ENCODE measurements at places on chromosomes 16 and 17. TPM values are rescaled to one million over a fixed set of nuclear protein-coding genes. Genes with fewer than 3 reads are reported as not detected.

LAT gene
- 3.3 TPM for total RNA-seq

CRAMP1 gene
- total RNA-seq, result 22.9 TPM

SNAI3 gene
- 2.2 TPM for total RNA-seq

DYNLRB2 gene
- not detected for total RNA-seq

MAP2K6 gene
- 0.22 TPM for total RNA-seq

ACAP1 gene
- 8.8 TPM for total RNA-seq

RMI2 gene
- total RNA-seq, result 19.9 TPM

LITAFD gene
- not detected for total RNA-seq

GDPD3 gene
- 7.0 TPM for total RNA-seq

KRTAP4-3 gene
- total RNA-seq, result not detected
